ENCODE measurements at places on chromosomes 7 and 10.

DNA sequence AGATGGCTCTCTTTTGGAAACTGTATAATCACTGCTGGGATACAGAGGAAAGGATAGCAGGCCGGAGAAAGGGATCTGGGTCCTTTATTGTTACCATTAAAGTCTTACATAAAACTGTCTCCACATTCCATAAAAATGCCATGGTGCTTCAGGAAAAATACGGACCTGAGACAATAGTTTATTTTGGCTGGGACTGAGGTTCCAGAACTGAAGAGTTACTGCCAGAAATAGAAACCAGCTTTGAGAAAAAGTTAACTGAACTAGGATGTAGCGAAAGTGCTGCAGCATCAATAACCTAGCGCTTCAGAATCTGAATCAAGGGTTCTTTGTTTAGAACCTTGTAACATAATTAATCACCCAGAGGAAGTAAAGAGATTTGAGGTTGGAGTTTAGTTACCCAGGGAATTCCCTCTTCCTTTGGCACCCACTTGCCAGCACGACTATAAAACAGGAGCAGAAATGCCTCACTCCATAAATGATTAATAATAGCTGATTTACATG is 38.0 kb downstream of the MEOX2 start:
- DNase-seq: no peak

- DNase-seq: no peak
These were observed 196.8 kb upstream of the PTPRZ1 start for GRCh38 chr7:121676168-121676567.

DNA sequence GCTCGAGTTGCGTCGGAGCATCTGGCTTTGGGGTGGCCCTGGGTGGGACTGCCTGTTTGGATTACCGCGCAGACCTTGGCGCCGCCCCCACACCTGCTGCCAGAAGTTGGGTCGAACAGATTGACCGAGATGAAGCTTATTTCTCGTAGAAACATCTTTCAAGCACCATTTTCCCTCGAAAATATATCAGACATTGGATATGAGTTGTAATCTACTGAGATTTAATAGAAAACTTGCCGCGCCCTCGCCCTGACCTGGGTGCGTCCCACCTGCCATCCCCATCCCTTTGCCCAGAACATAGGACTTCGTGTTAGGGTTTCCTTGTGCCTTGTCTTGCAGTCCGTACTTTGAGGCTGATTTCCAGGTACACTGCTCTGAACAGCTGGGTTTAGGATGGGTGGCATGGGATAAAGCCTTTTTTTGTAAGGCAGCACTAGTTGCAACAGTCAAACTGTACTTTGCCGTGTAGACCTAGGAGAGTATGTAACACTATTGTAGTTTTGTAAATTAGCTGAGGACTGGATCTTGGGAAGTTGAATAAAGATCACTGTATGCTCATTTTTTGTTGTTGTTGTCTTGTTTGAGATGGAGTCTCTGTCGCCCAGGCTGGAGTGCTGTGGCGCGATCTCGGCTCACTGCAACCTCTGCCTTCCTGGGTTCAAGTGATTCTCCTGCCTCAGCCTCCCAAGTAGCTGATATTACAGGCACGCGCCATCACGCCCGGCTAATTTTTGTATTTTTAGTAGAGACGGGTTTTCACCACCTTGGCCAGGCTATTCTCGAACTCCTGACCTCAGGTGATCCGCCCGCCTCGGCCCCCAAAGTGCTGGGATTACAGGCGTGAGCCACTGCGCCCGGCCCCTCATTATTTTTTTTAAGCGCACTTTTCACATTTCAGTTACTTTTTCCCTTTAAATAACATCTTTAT is 978 bp downstream of the OGDH start:
- no peak for DNase-seq

- peak; percentile 19 for DNase-seq
These were observed 73.5 kb downstream of the ZRANB1 start for GRCh38 chr10:125015356-125015944.

- no peak for DNase-seq
These were observed 126.6 kb upstream of the LSM8 start for GRCh38 chr7:118057404-118057803.

DNA sequence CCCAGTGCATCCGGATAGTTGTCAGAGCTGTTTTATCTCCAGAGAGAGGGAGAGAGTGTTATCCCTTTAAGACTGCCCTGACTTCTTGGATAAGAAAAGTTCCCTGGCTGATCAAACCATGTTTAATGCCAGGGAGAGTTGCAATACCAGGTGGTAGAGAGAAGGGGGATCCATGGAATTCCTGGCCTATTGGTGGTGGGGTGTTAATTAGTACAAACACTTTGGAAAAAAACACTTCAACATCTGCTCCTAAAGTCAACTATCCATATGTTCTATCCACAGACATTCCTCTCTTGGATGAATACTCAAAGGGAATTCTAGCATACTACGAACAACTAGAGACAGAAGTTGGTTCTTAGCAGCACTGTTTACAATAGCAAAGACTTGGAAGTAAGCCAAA is 307.2 kb downstream of the TCERG1L start:
- DNase-seq: no peak

GRCh38 chr7:111860248-111860647 is 298.0 kb upstream of the IMMP2L start:
- DNase-seq: no peak

DNA sequence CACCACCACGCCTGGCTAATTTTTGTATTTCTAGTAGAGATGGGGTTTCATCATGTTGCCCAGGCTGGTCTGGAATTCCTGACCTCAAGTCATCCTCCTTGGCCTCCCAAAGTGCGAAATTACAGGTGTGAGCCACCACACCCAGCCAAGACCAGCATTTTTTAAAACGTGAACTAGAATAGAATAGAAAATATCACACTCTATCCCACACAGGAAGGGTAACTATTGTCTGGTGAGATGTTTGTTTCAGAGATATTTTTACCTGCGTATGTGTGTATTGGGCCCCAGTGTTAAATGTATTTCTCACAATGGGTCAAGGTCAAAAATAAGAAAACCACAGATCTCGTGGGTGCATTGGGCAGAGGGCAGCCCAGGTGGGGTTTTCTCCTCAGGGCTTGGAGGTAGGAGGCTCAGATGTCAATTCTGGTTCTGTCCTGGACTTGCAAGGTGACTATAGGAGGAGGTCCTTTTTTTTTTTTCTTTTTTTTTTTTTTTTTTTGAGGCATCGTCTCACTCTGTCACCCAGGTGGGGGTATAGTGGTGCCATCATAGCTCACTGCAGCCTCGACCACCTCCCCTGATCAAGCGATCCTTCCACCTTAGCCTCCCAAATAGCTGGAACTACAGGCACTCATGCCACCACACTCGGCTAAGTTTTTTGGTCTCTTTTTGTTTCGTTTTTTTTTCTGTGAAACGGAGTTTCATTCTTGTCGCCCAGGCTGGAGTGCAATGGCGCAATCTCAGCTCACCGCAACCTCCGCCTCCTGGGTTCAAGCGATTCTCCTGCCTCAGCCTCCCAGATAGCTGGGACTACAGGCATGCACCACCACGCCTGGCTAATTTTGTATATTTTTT is 19.0 kb downstream of the SH2B2 start:
- no peak for DNase-seq

DNA sequence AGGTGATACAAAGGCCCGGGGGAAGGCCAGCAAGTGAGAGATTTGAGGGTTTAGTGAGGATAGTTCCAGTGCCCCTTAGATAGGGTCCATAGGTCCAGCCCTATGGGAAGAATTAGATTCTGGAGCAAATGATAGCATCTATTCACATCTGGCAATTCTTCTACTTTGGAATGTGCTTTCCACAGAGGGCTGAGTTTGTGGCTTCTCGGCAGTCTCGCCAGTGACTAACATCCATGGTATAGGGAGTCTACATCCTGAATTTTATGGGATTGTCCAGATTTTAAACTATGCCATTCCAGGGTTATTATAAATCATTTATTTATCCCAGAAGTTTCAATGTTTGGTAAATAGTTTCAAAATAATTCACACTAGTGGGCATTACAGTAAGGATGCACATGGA is 207.3 kb upstream of the ADO start:
- DNase-seq: no peak

- DNase-seq: no peak
These were observed 35.0 kb upstream of the ACSL5 start for GRCh38 chr10:112338957-112339356.

DNA sequence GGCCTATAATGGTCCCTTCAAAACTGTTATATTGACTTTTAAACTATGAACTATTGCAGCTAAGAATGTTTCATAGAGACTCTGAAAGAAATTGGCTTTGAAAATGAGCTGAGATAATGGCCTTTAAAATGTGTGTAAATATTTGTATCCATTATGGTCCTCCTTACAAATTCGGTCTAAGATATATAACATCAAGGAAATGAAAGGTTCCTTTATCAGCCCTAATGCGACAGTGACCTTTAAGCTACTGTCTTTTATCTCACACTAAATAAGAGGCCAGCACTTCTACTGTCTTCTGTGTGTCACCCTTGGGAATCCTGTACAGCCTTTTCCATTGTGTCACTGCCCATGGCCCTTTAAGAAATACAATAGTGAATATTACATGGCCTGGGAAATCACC is 19.5 kb downstream of the COL28A1 start:
- DNase-seq: no peak

- DNase-seq: peak; percentile 24
These were observed 12.7 kb downstream of the PTPRE start for GRCh38 chr10:127919418-127920271.

- DNase-seq: no peak
These were observed 19.1 kb upstream of the PCGF5 start for GRCh38 chr10:91201213-91201996.

DNA sequence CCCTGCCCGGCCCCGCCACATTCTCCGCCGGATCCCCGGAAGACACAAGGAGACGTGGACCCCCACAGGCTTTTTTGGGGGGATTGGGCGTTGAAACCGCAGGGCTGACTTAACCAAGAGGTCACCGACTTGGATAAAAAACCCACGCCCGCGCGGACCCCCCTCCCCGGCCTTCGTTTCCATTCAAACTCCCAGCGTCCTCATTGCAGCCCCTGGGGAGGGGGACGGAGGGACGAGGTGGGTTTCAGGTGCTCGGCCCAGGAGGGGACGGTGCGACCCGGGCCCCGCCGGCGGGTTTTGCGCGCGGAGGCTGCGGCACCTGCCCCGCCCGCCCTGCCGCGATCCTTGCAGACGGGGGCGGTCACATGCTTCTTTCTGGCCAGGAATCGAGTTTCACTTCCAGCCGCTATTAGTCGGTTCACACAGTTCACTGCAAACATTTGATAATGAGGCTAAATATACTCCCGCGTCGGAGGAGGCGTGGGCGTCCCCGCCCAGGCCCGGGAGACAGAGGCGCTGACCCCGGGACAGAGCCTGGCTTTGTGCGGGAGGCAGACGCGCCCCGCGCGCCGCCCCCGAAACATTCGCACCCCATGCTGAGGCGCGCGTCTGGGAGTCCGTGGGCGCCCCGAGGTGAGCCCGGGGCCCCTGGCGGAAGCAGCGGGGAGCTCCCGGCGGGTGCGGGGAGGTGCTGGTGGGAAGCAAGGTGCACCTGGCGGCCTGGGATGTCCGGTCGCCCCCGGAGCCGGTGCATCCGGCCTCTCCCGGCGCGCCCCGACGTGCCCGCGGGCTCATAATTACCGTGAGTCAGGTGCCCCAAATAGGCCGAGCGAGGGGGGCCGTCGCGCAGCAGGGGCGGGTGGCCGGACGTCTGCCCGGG is 2.7 kb upstream of the PDGFA start:
- peak; percentile 27 for DNase-seq

- DNase-seq: no peak
These were observed 292.5 kb downstream of the GALNT17 start for GRCh38 chr7:71424166-71425035.

DNA sequence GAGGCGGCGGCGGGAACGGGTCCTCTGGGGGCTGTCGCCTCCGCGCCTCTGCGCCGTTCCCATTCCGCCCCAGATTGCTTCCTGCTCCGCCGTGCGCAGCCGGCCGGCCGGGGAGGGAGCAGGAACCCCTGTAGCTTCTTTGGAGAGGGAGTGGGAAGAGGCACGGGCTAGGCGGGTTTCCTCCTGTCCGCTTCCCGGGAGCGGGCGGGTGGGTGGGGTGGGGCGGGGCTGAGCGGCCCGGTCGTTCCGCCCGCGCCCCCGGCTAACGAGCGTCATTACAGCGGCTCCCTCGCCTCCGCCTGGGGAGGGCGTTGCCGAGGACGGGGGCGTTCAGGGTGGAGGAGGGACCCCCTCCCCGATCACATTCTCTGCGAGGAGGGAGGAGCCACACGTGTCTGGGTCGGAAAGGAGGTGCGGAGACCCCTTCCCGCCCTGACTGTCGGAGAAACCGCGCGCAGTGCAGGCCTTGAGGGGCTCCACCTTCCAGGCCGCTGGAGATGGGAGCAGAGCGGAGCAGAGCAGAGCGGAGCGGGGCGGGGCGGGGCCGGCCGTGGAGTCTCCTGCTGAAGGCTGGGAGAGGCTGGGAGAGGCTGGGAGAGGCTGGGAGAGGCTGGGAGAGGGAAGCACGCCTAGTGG is 39.7 kb downstream of the AGAP3 start:
- no peak for DNase-seq

GRCh38 chr7:23918856-23919255 is 208.8 kb downstream of the STK31 start:
- DNase-seq: no peak

GRCh38 chr7:89813081-89813480 is 341.2 kb upstream of the STEAP1 start:
- no peak for DNase-seq

DNA sequence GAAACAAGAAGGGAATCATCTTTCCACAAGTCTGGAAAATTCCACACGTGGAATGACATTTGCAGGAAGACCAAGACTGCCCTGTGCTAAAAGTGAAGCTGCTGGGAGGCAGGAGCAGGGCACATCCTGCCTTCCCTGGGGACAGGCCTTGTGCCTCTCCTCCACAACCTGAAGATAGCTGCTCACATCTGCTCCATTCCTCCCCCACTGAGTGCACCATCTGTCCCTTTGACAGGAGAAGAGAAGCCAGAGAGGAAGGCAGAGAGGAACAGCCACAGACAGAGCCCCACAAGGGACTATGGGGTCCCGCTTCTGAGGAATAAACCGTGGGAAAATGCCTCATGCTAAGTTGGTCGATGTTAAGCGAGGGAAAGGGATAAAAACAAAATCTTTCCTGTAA is 15.9 kb upstream of the FAM171A1 start:
- no peak for DNase-seq

GRCh38 chr7:8255680-8256655 is 6.0 kb downstream of the ICA1 start:
- no peak for DNase-seq

- no peak for DNase-seq
These were observed 45.7 kb upstream of the SFTPD start for GRCh38 chr10:79994556-79994955.

DNA sequence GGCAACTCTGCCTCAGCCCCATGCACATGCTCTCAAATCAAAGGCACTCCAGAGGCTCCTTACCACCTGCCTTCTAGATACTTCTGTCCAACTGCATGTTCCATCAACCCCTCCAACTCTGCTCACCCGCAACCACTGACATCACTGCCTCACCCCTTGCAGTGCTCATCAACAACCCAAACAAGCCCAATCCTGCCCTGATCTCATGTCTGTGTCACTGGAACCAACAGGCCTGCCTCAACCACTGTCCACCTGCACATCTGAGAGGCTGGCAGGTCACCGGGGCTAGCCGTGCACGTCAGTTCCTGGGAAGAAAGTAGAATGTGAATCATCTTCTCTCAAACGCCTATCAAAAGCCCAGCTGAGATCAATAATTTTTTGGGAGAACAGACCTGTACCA is 33.3 kb downstream of the CTBP2 start:
- DNase-seq: no peak

GRCh38 chr7:131039836-131040235 is 287.8 kb upstream of the MKLN1 start:
- no peak for DNase-seq

- DNase-seq: no peak
These were observed 6.6 kb downstream of the CPA2 start for GRCh38 chr7:130273081-130273932.

All from nucleus accumbens (tissue), 56 donors.